ENCODE measurements at places on chromosomes 11 and 22.
A peak's percentile ranks its signal among the peaks of the same experiment; 100 is the strongest.

DNA sequence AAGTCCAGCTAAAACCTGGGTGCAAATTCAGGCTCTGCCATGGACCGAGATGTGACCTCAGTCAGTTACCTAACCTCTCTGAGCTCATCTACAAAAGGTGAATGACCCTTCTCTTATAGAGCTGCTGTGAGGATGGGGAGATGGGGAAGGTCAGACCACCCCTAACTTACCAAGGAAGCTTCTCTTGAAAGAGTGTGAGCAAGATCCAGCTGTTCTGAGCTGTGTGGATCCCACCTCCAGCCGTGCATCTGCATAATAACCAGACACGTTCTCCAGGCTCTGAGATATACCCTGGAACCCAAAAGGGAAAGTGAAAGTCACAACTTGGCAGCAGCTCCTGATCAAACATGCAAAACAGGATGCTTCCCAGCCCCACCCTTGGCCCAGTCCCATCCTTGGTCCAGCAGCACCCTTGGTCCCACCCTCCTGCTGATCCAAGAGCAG, at the start of gene APOL3:
APOL3 (minus strand) TSS at position 257 of the 444 bp plus-strand sequence. CDS start 11,700 bp downstream, outside the sequence.
- no peak for DNase-seq

DNA sequence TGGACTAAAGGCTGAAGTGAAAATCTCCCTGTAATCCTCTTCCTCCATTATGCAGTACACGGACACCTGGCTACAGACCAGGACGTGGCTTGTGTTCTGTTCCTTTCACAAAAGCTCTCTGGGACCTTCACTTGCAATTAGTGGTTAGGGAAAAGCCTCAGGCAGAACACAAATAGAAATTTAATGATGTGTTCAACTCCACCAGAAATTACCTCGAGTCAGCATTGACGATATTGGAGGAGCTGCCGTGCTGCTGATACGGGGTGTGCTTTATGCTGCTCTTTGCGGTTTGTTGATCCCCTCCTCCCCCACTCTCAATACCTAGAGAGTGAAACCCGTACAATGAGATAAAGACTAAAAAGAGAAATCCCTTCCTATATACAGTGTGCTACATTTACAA, 48.9 kb downstream of the POLD3 start:
- no peak for DNase-seq

DNA sequence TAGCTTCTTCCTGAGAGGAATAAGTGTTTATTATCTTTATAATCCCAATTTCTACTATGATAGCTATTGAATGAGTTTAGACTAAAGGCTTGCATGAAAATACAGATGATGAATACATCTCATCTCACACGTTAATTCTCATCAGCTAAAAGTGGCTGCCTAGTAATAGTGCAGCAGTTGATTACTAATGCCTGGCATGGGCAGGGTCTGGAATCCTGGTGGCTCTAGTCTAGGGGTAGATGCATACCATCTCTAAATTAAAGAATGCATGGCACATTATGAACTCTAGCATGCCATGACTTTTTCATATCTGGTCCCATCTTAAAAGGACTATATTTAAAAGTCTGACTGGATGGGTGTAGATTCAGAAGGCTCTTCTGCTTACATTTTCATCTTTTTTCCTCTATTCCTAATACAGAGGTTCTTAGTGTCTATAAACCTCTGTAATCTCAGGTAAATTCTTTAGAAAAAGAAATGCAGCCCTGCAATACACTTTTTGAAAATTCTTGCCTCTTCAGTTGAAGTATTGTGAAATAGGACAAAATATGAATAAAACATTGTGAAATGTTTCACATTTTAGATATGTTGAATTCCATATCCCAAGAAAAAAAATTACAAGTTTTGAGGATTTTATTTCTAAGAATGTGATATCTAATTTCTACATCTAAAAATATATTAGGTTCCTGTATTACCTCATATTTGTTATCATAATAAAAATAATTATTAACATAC, 187.6 kb downstream of the C11orf87 start:
- no peak for DNase-seq

GRCh38 chr11:120605469-120605868, 93.9 kb downstream of the GRIK4 start:
- no peak for DNase-seq

- no peak for DNase-seq
These were observed 37.0 kb upstream of the LRRC55 start for GRCh38 chr11:57144531-57145320.

GRCh38 chr22:45537734-45538181, 35.1 kb downstream of the FBLN1 start:
- no peak for DNase-seq

DNA sequence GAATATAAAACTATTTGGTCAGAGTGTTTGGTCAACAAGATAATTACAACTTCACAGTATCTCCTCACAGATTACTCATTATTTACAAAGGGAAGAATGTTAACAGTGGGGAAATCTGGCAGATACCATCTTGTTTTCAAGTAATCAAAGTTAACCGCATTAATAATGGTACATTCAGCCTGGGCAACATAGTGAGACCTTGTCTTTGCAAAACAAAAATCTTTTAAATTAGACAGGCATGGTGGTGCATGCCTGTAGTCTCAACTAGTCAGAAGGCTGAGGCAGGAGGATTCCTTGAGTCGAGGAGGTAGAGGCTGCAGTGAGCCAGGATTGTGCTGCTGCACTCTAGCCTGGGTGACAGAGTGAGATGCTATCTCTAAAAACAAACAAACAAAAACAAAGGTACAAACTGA, 78.5 kb downstream of the ACER3 start:
- no peak for DNase-seq

GRCh38 chr11:84648471-84648870, 978.7 kb downstream of the DLG2 start:
- no peak for DNase-seq

DNA sequence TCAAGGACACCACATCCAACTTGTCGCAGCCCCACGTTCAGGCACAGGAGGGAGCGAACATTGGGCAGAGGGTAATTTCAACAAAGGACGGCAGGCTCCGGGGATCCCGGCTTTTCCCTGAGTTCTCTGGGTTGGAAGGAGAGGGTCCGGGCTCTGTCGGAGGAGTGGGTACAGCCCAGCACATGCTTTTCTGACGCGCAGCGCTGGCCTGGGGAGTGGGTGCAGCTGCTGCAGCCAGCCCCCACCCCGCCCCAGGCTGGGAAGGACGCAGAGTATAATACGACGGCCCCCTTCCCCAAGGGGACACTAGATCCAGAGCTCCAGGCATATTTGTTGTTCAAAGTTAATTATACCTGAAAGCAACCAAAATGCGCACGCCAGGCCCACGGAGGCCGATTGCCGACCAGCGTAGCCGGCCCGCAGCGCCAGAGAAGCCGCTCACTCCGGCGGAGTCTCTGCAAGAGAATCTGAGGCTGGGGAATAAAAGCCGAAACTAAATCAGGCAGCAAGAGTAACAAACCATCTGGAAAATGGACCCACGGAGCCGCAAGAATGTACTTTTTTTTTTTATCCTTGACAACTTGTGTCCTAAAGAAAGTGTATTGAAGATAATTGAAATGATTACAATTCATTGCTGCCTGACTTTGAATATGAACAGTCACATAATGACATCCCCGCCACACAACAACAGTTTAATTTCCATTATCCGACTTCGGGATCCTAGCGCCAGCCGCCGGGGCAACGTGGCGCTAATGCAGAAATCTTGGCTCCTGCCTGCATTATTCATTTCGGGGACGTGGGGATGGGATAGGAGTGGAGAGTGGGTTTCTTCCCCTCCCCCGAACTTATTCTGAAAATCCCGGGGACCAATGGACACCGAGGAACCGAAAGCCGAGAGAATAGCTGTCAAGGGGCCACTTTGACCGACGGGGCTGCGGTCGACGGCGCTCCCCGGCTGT, 14.0 kb upstream of the PAX6 start:
- peak; percentile 18 for DNase-seq
